H9 (cell line): ENCODE measurements at places on chromosomes 2 and 18.

- DNase-seq: no peak
Observed at GRCh38 chr2:37148325-37148724, 8.5 kb downstream of the EIF2AK2 start.

DNA sequence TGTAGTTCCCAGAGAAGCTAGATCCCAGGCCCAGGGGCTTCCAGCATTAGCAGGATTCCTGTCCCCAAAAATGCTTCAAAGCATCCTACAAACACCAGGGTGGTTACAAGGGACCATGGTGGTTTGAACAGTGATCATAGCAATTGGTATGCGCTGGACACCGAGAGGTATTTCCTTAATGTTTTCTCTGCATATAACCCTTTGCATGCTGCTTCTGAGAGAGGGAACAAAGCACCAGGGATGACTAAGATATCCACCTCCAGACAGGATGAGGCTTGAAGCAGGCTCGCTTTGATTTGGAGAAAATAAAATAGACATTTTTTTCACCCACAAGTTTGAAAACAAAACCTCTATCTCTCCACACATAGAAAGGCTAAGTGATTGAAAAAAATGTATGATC, 50.5 kb upstream of the TSPYL6 start:
- no peak for DNase-seq

DNA sequence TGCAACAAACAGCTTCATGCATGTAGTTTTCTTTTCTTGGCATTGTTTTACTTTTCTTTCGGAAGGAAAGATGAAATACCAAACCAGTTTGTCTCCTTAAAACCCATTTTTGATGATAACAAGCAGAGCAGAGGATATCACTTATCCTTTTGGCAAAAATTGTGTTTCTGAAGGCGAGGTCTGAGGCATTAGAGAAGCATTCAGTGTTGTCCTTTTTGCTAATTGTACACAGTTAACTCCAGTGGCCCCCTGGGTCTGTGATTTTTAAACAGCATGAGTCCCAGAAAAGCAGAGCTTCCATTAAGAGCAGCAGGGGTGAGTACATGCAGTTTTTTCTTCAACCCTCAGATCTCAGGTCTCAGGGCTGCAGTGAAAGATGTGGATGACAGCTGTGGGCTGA, 41.3 kb downstream of the TTC39C start:
- DNase-seq: no peak

DNA sequence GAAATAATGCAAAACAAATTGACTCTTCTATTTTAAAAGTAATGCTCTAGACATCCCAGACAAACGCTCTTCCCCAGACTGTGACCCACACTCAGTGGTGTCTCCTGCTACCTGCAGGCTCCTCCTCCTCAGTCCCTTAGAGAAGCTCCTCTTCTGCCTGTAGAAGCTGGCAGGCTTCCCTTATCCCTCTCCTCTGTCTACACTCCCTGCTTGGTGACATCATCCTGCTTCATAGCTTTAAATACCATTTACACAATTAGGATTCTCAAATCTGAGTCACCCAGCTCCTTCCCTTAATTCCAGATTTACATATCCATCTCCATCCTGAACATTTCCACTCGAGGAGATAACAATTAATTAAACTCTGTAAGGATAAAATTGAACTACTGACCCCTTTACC, 167.9 kb downstream of the FBXO15 start:
- DNase-seq: no peak
